CD4-positive, CD25-positive, alpha-beta regulatory T cell (primary cell): ENCODE measurements at places on chromosomes 12 and 14. TPM values are rescaled to one million over a fixed set of nuclear protein-coding genes. Genes with fewer than 3 reads are reported as not detected.

ITGA5 gene
- 57.4 TPM for total RNA-seq

KRT80 gene
- not detected for total RNA-seq

DNA sequence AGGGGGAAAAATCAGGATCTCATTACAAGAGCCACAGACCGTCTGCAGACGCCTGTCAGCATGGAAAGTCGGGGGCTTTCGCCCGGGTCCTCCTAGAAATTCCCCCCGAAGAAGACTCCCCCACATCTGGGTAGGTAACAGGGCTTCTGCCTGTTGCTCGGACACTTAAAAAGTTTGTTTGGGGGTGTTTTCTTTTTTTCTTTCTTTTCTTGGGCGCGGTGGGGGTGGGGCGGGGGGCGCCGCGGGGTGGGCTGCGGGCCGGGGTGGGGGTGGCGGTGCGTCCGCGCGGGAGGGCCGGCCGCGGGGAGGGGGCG is 358 bp downstream of the ELK3 start:
- no peak for DNase-seq
- peak overlapping the region; percentile 75 for H3K27ac ChIP-seq
- peaks cover 49% of the 10 kb centered on the region for H3K4me1 ChIP-seq

GRCh38 chr14:41663473-41663850 is 56.8 kb downstream of the LRFN5 start:
- DNase-seq: no peak
- H3K36me3 ChIP-seq: no peaks in the 10 kb centered on the region
- H3K27ac ChIP-seq: no peak overlapping the region
- no peaks in the 10 kb centered on the region for H3K4me1 ChIP-seq
- no peak overlapping the region for H3K4me3 ChIP-seq
- no peaks in the 10 kb centered on the region for H3K27me3 ChIP-seq

- H3K27me3 ChIP-seq: peaks cover 8% of the 10 kb centered on the region
- no peak overlapping the region for H3K27ac ChIP-seq
- H3K4me1 ChIP-seq: no peaks in the 10 kb centered on the region
- H3K36me3 ChIP-seq: no peaks in the 10 kb centered on the region
Observed at GRCh38 chr14:97273540-97273939, 476.4 kb downstream of the VRK1 start.

DNA sequence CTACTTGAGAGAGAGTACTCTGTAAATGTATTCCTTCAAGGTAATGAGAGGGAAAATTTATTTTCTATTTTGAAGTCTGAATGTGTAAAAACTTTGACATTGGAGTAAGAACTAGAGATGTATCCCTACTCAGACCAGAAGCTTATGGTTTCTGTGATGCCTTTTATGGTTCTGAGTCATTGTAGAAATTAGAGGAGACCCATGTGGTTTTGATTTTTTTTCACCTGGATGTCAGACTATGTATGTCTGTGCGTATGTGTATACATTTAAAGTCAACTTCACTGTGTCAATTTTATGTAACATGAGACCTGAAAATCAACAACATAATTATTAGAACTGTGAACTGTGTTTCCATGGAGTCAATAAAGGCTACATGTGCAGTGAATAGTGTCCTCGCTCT is 302.0 kb downstream of the TRHDE start:
- no peaks in the 10 kb centered on the region for H3K4me1 ChIP-seq
- no peak overlapping the region for H3K4me3 ChIP-seq
- no peaks in the 10 kb centered on the region for H3K36me3 ChIP-seq
- DNase-seq: no peak
- no peak overlapping the region for H3K27ac ChIP-seq

- H3K27me3 ChIP-seq: no peaks in the 10 kb centered on the region
- no peaks in the 10 kb centered on the region for H3K4me1 ChIP-seq
- DNase-seq: no peak
- no peaks in the 10 kb centered on the region for H3K36me3 ChIP-seq
- no peak overlapping the region for H3K27ac ChIP-seq
Observed at GRCh38 chr14:42469637-42470426, 863.2 kb downstream of the LRFN5 start.

DNA sequence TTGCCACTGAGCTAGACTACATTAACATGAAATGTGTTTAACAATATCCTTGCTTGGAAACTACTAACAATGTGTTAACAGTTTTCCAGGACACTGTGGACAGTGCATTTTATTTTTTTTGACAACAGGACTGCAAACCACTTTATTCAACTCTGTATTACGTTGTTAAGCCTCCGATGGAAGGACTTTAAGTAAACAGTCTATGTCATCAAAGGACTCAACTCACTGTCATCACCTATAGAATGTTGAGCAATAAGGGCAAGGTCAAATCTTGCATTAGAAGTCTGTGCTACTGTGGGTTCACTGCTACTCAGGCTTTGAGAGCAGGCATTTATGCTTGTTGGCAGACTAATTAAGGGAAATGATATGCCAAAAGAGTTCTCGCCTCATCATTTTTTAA is 483.7 kb downstream of the FLRT2 start:
- H3K27ac ChIP-seq: no peak overlapping the region
- H3K4me1 ChIP-seq: no peaks in the 10 kb centered on the region
- H3K36me3 ChIP-seq: no peaks in the 10 kb centered on the region
- no peak overlapping the region for H3K4me3 ChIP-seq
- H3K27me3 ChIP-seq: no peaks in the 10 kb centered on the region

DNA sequence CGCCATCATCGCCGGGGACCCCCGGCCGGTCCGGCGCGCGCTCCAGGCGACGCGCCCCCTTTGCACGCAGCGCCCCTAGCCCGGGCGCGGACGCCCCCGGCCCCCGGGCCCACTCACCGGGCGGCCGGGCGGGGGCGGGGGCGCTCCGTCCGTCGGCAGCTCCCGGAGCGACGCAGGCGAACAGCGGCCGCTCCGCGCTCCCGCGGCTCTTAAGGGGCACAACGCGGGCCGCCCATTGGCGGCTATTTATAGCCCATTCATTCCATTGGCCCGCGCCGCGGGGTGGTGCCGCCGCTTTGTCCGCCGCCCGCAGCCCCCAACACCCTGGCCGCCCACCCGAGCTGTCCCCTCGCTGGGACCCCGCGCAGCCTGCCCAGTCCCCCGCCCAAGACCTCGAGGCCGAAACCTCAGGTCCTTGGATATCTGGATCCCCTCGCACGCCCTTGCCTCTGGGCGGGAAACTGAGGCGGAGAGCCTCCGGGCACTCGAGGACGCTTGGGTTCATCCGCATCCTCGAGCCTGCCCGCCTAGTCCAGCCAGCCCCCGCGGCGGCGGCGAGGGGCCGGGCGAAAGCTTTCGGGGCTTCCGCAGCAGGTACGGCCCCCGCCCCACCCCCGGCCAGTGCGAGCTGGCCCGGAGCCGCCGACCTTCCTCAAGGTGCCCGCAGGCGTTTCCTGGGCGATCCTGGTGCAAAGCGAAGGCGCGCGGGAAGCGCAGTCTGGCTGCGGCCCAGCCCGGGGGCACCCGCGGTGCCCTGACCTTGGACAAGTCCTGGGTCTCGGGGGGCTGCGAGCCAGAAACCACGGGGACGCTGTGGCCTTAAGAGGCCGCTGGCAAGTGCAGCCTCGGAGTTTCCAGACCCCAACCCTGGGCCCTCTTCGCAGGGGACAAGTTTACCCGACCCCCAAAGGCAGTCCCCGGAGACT is at the start of gene CKB:
Gene CKB (minus strand): TSS at position 182 of the 926 bp plus-strand sequence. CDS start 337 bp downstream, outside the sequence.
- peaks cover 24% of the 10 kb centered on the region for H3K4me1 ChIP-seq
- H3K27ac ChIP-seq: no peak within 1 kb of the TSS
- no peaks in the 10 kb centered on the region for H3K27me3 ChIP-seq
- H3K4me3 ChIP-seq: no peak within 1 kb of the TSS
- no peak for DNase-seq

GRCh38 chr12:64801381-64801780 is 23.1 kb upstream of the TBC1D30 start:
- peaks cover 13% of the 10 kb centered on the region for H3K27me3 ChIP-seq
- no peak overlapping the region for H3K4me3 ChIP-seq
- DNase-seq: no peak
- no peaks in the 10 kb centered on the region for H3K4me1 ChIP-seq
- H3K36me3 ChIP-seq: no peaks in the 10 kb centered on the region
- H3K27ac ChIP-seq: no peak overlapping the region

GRCh38 chr12:14399871-14400270 is 34.4 kb downstream of the ATF7IP start:
- H3K27ac ChIP-seq: peak overlapping the region; percentile 82
- no peaks in the 10 kb centered on the region for H3K36me3 ChIP-seq
- no peaks in the 10 kb centered on the region for H3K27me3 ChIP-seq
- H3K4me3 ChIP-seq: peak overlapping the region; percentile 81

GRCh38 chr14:49970474-49971147 is 77.7 kb downstream of the ARF6 start:
- H3K4me3 ChIP-seq: peak overlapping the region; percentile 75
- peaks cover 41% of the 10 kb centered on the region for H3K4me1 ChIP-seq
- peak; percentile 68 for DNase-seq
- H3K27ac ChIP-seq: peak overlapping the region; percentile 87
- H3K36me3 ChIP-seq: no peaks in the 10 kb centered on the region
- H3K27me3 ChIP-seq: no peaks in the 10 kb centered on the region
